ENCODE measurements at places on chromosomes 7 and 10. TPM values are rescaled to one million over a fixed set of nuclear protein-coding genes. Genes with fewer than 3 reads are reported as not detected.

HNRNPA2B1 gene
- total RNA-seq: 1,514 TPM

MMD2 gene
- total RNA-seq: not detected

GRID2IP gene
- not detected for total RNA-seq

WNT2 gene
- total RNA-seq: 0.06 TPM

CYP2E1 gene
- total RNA-seq: 0.22 TPM

MSRB2 gene
- total RNA-seq: 12.7 TPM

MTG1 gene
- 38.1 TPM for total RNA-seq

NANOS1 gene
- 3.8 TPM for total RNA-seq

VWDE gene
- total RNA-seq: 0.60 TPM

PLEKHS1 gene
- total RNA-seq: 0.07 TPM

CPED1 gene
- not detected for total RNA-seq
